ENCODE measurements at places on chromosomes 1 and 21.

- DNase-seq, result no peak
Observed at GRCh38 chr1:109258481-109259466, 9.4 kb downstream of the CELSR2 start.

- no peak for DNase-seq
Observed at GRCh38 chr1:36796106-36796590, 238.2 kb downstream of the GRIK3 start.

GRCh38 chr1:38677756-38678155, 181.8 kb downstream of the RRAGC start:
- DNase-seq, result no peak

GRCh38 chr1:243731974-243732625, 117.9 kb downstream of the AKT3 start:
- no peak for DNase-seq

GRCh38 chr1:244356376-244356775, 95.3 kb downstream of the ADSS2 start:
- DNase-seq, result no peak

DNA sequence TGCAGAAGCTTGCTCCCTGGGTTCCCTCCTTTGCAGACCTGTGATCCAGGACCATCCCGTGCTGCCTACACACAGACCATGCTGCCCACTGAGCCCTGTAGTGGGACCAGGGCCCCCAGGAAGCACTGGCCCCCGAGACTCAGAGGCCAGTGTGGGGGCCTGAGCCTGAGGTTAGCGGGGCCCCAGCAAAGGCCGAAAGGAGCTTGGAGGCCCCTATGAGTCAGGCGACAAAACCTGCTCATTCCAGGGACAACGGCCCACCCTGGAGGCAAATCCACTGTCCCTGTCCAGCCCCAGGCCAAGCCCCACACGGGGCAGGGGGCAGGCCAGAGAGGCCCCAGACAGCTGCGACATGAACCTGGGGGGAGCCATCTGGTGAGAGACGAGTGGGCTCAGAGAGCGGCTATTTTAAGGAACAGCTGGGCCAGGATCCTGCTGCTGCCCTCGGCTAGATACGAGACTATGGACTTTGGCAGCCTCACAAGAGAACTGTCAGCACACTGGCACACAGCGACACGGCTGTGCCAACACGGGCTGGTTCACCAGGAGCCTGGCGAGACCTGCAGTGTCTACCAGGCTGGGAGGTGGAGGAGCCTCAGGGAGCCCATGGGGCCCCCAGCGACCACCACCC, 74.7 kb downstream of the ARHGEF16 start:
- no peak for DNase-seq

GRCh38 chr21:45864436-45864835, 117.1 kb upstream of the COL6A1 start:
- DNase-seq, result no peak

GRCh38 chr1:246987083-246987690, 20.7 kb downstream of the ZNF695 start:
- DNase-seq, result no peak

DNA sequence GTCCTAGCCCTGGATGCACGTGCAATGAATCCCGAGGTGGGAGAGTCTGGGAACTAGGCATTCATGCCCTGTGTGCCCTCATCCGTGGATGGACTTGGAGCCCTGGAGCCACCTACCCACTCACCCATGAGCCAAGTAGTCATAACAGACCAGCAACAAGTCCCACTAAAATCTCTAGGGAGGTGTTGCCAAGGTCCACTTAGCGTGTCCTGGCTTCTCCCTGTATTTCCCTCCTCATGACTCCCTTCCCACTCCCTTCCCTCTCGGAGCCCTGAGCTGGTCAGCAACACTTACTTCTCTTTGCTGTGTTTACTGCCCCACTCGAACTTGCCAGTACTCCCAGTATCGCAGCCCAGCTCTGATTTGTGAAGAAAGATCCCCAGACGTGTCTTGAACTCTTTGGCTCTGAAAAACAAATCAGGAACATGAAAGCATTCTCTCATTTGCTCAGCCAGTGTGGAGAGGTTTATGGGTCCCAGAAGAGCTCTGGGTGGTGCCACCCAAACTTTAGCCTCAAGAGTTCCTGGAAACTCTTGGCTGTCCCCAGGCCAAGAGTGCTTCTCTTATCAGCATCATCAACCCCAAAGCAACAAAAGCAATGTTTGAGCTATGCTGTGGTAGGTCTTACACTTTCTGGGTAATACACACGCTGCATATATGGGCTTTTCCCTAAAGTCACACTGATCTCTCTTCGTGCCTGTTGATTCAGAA, 1.1 kb downstream of the RGS16 start:
- DNase-seq, result no peak

DNA sequence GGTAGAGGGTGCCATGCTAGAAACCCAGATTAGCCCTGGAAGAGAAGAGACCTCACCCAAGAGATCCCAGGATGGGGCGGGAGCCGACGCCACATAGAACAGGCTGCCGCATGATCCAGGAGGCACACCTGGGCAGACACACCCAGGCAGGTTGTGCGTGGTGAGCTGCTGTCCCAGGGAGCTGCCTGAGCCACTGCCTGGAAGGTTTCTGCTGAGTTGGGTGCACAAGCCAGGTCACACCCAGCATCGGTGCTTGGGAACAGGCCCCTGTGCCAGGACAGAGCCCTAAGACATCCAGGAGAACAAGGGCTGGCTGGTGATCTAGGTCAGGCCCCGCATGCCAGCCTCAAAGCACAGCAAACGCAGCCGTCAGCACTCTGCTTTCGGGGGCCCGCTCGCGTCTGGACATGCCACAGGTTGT, 40.2 kb downstream of the CTNNBIP1 start:
- no peak for DNase-seq

DNA sequence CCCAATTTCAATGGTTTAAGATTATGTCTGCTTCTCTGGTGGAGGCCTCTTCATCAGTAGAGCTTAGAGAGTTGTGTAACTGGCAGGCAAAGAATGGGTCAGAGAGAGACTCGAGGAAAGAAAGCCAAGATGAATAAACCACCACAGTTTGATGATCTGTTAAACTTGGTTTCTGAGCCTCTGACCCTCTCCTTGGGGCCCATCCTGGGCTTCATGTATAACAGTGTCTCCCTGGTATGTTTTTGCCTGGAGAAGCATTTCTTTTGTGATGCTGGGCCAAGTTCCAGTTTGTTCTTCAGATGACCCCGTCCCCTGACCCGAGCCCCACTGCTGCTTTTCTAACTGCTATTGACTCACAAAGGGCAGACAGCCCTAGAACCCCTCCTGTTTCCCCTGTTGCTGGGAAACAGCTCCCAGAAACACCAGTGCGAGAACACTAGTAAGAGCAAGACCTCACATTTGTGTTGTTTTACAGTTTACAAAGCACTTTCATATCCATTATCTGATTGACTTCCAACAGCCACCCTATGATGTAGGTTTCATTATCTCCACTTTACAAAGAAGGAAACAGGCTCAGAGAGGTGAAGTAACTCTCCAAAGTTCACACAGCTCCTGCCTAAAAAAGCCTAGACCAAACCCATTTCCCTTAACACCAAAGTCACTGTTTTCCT, 9.0 kb downstream of the CD2 start:
- no peak for DNase-seq

DNA sequence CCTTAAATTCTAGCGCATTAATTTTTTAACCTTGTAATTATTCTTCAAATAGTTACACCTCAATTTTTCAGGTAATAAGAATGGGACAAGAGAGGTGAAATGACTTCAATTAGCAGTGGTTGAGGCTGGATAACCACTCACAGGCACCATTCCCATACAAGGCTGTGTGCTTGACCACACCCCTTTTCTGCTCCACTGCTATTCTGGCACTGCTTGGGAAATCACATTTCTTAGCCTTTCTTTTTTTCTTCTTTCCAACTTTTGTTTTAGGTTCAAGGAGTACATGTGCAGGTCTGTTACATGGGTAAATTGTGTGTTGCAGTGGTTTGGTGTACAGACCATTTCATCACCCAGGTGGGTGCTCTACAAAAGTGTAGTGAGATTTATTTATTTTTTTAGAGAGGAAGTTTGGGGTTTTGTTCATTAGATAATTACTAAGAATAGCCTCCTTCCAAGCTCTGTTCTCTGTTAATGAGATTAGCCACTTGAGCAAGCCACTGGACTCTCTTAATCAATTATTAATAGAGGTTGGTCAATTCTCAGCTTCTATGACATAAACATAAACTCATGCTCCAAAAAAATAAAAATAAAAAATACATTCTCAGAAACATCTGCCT, 14.4 kb downstream of the ILDR2 start:
- DNase-seq, result no peak

GRCh38 chr1:196373798-196374197, 234.4 kb downstream of the KCNT2 start:
- no peak for DNase-seq

DNA sequence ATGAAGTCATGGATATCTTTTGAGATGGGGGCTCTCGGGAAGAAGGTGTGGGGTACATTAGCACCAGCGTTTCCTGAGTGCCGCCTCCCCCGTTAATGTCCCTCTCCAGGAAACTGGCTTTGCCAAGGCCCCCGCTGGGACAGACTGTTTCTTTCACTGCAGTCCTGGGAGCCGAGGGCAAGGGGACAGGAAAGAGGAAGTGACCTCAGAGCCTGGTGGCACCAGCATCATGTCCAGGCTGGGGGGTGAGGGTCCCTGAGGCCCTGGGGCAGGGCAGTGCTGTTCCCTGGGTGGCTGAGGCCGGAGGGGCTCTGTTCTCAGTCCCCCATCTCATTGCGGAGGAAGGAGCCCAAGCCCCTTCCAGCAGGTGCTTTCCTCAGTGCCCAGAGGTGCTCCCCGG, 5.8 kb downstream of the PFKL start:
- DNase-seq, result no peak

GRCh38 chr1:30411206-30411605, 312.2 kb downstream of the MATN1 start:
- DNase-seq, result no peak

GRCh38 chr1:85571828-85572227, 8.7 kb upstream of the CCN1 start:
- no peak for DNase-seq

GRCh38 chr1:230629511-230629910, 12.8 kb upstream of the COG2 start:
- DNase-seq, result no peak

GRCh38 chr1:201898992-201899391, 10.3 kb downstream of the SHISA4 start:
- no peak for DNase-seq

DNA sequence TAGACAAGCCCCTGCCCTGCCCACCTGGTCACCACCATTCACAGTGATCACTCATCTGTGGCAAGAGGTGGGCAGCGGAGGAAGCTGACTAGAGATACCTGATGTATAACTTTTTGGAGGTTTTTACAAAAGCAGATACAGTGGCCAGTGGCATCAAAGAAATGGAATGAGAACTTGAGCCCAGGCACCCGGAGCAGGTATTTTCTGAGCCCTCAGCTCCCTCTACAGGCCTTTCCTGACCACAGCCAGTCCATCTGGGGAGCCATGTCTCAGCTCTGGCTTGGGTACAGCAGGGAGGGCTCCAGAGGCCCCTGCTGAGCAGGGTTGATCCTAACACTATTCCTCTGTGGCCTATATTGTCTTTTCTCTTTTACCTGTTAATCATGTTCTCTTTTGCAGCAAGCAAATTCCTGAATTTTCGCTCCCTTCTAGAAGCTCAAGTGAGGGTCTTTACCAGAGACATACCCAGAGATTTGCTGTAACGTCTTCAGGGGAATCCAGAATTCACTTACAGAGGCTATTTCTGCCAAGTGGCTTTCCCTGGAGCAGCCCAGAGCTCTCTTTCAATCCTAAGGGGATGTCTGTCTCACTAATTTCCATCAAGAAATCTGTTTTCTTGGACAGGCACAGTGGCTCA, 27.3 kb downstream of the GPR157 start:
- no peak for DNase-seq

Data from GM04503 (cell line).